NCI-H2081 treated with DMSO at 0.1 percent for 48 hours (cell line): ENCODE measurements at places on chromosomes 2 and 18.

GRCh38 chr2:218822622-218823021, 9.0 kb downstream of the PRKAG3 start:
- no peak for DNase-seq

GRCh38 chr18:12361770-12362378, 15.2 kb downstream of the AFG3L2 start:
- DNase-seq: no peak

DNA sequence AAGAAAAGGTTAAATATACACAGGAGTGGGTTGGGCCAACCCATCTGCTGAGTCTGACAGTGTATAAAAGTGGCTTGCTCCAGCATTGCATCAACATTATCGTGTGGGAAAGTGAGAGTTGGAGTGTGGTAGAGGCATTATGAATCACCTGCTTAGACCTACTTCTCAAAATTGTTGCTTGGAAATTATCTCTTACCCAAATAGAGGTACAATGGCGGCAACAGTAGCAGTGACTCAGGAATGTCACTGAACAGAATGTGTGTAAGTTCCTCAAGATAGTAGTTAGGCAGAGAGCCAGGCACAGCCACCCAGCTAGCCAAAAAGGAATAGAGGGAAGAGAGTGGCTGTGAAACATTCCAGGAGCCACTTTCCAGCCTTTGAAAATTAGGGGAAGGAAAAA, 616.0 kb downstream of the NUP35 start:
- DNase-seq: no peak

GRCh38 chr2:38474715-38475566, 97.9 kb upstream of the ATL2 start:
- no peak for DNase-seq

GRCh38 chr2:6748406-6749067, 117.2 kb downstream of the CMPK2 start:
- no peak for DNase-seq

- DNase-seq: no peak
These were observed 201.3 kb downstream of the EIPR1 start for GRCh38 chr2:3176071-3176868.

DNA sequence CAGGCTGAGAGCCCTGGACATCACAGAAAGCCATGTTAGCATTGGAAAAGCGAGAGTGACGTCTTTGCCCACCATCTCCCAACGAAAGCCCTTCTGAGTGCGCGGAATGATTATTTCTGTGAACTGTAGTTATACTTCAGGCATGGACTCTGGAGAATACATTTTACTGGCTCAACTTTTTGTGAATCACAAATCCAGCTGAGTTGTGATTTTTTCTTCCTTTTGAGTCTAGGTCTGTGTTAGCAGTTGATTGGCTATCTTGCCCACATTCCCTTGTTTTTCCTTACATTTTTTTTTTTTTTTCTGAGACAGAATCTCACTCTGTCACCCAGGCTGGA, 183.1 kb downstream of the INO80D start:
- DNase-seq: no peak

DNA sequence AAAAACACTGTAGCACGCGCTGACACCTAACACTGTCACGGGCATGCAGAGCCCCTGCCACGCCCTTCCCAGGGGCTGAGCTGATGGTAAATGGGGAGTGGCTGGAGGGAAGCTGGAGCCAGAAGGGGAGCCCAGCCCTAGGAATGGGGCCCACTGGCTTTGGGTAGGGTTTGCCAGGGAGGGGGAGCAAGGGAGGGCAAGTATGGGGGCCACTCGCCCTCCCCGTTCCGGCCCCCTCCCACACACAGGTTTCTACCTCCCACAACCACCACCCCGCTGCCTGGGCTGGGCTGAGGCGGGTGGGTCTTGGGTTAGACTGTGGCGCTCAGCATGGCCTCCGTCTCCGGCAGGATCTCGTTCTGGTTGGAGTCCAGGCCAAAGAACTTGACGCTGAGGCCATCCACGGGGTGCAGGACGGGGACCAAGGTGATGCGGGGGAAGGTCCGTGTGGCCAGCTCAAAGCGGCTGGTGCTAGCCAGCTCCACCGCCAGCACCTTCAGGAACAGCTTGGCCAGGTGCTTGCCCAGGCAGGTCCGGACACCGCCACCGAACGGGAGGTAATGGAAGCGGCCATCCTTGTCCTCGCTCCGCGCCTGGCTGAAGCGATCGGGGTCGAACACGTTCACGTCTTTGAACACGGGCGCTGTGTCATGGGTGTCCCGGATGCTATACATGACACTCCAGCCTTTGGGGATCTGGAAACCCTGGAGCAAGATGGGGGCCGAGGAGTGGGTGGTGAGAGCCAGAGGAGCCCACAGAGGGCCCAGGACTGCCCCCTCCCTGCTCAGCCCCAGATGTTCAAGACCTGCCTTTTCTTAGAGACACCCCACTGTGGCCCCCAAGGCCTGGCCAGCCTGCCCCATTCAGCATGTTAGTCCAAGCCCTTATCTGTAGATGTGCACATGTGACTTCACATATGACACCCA, 15.5 kb downstream of the CYP26B1 start:
- DNase-seq: no peak

DNA sequence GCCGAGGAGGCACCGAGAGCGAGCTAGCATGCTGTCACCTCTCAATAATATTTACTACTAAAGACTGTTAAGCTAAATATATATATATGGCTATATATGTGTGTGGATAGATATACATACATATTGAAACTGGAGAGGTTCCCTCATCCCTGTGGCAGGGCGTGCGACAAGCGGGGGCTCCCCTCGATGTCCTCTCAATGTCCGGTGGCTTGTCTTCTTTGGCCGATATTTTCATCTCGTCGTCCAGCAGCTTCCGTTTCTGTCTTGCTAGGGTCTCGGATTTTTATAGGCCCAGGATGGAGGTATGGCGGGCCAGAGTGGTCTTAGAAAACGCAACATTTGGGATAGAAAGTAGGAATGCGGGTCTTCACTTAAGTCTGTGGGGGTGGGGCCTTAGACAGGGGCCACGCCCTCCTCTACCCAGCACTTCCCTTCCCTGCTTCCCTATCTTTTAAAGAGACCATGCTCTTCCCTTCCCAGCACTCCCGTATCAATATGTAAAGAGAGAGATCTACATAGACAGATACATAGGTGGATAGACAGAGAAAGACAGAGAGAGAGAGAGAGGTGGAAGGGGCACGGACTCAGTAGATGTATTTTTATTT, 866.8 kb downstream of the DSC3 start:
- DNase-seq: no peak

DNA sequence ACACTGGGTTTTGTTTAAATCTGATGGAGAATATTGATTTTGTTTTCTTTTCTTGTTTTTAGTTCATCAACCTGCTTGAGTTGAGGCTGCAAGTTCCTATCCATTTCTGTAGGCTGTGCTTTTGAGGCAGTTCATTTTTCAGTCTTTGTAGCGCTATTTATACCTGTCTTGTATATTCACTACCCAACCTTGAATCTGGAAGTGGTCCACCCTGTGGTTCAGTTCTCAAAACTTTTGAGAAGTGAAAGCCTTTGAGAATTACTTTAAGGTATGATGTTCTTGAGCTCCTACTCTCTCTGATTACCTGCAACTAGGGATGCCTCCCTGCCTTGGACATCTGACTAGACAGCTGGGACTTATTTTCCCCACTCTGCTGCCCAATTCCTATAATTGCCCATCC, 53.5 kb upstream of the KCNE4 start:
- no peak for DNase-seq

- DNase-seq: no peak
These were observed 131.3 kb downstream of the COL6A3 start for GRCh38 chr2:237282568-237283128.

DNA sequence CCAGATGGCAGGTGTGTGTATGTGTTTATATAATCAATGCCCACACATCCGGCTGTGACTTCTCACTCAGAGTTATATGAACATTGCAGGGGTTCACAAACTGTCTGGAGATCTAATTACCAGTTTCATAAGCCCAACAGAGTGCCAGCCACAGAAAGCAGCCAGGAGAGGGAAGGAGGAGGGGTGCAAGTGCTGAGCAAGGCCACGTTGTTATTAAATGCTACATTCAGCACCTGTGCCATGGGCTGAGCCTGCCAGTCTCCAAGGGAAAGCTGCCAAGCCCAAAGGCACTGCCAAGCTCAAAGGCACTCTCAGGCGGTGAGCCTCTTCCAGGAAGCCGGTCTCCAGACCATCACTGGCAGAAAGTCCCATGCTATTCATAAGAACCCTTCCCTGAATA, 17.4 kb downstream of the XDH start:
- DNase-seq: peak; percentile 64

GRCh38 chr2:100988630-100989417, 13.3 kb upstream of the RPL31 start:
- DNase-seq: no peak

DNA sequence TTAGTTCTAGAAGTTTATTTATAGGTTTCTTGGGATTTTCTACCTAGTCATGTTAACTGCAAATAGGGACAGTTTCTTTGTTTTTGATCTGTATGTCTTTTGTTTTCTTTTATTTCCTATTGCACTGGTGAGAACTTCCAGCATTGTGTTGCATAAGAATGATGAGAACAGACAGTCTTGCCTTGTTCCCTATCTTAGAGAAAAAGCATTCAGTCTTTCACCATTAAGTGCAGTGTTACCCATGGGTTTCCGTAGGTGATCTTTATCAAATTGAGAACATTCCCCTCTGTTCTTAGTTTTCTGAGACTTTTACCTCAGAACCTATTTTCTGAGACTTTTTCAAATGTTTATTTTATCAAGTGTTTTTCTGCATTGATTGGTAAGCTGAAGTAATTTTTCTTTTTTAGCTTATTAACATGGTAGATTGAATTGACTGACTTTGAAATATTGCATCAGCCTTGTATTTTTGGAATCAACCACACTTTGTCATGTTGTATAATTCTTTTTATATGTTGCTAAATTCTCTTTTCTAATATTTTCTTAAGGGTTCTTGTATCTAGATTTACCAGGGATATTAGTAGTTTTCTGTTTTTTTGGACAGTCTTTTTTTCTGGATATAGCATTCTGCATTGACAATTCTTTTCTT, 17.2 kb downstream of the MFSD6 start:
- no peak for DNase-seq

DNA sequence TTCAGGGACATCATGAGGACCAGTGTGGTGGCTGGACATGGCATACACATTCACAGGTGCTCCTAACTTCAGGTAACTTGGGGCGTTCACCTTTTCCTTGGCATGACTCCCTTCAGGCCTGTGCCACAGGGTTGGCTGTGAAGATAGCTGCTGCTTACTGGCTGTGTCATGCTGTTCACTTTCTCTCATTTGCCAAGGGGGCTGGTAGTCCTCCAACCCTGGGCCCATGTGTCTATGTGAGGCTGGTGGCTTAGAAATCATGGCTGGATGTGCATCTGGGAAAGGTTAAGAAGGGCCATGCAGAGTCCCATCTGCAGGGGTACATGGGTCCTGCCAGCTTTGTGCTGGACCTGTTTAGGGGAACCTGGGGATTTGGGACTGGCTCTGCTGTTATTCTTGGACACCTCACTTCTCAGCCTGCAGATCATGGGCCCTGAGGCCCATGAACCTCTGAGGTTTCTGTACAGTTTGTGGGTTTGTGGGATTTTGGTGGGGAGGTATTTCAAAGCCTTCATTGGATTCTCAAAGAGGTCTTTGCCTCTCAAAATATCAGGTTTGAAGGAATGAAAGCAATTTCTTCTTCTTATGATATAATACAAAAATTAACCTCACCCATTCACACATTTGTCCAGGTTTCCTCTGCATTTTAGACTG, 62.9 kb downstream of the FHOD3 start:
- no peak for DNase-seq

DNA sequence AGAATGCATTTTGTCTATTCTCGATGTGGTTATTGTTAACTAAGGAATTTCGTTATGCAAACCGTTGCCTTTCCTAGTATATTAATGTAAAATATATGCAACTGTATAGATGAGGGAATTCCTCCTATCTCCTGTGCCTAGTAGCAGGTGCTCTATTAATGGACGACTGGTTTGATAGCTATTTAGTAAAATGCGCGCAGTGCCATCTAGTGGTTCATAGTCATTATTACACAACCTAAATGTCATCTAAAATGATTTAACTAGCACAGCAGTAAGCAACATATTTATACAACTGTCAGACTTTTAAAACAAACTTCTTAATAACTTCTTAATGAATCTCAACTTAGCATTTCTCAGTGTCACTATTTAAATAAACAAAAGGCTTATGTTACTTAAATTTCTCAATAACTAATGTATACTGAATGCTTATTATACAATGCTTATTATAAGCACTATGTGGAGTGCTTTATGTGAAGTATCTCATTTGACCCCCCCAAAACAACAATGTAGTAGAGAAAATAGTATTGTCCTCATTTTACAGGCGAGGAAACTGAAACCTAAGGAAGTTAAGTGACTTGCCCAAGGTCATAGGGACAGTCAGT, 77.9 kb downstream of the DTNA start:
- DNase-seq: peak; percentile 31

- DNase-seq: no peak
These were observed 697.5 kb upstream of the RAB6C start for GRCh38 chr2:129281791-129282530.

DNA sequence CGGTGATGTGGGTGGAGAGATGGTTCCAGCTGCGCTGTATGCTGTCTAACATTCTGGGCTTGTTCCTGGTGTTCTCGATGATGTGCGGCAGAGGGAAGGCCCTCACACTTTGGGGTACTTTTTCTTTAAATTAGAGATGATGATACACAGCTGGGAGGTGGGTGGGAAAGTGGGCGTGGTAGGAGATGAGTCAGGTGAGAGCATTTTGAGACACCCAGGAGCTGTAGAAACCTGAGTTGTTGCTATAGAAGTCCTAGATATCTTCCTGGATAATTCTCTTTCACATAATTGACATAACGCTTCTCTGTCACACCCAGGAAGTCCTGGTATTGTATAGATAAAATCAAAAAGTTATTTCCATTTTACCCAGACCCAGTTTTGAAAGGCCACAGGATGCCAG, 103.8 kb upstream of the ALKAL2 start:
- DNase-seq: no peak

DNA sequence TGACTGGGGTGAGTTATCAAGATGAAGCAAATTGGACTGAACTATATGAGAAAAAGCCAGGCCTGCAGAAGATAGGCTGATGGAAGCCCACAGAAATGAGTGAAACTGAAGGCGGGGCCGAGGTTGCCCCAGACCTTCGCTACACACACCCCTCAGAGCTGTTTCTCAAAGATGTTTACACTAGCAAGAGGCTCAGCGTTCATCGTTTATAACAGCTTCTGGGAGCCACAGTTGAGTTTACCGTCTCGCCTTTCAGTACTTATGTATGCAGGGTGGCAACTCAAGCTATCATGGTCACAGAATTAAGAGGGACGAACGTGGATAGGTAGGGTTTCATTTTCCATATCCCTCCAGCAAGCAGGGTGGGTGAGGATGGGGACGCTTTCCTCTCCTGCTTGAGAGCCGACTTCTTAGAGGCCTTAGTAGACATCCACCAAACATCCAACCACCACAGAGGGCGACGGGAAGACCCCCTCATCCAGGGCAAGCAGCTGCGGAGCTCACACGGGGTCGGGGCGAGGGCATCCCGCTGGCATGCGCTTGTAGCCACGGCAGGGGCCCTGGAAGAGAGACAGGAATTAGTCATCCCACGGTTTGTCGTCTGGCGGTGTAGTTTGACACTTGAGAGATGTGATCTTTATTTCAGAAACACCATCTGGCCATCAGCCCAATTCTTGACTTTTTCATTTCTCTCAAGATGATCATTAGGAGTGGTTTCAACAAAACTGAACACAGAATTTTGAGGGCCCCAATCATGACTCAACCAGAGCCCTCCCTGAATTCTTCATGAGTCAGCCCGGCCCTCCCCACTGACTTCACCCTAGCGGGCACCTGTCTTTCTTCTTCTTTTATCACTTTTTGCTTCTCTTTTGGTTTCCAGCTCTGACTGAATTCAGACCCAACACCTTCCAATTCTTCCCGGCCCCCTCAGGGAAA, 109.1 kb upstream of the CTDP1 start:
- DNase-seq: no peak

GRCh38 chr18:48727681-48728080, 188.8 kb downstream of the CTIF start:
- no peak for DNase-seq
